ENCODE measurements at places on chromosomes 5 and 9.

GRCh38 chr9:114330636-114331035 is 967 bp downstream of the ORM2 start:
- DNase-seq, result no peak

GRCh38 chr5:171391996-171392577 is 4.4 kb downstream of the NPM1 start:
- DNase-seq, result no peak

GRCh38 chr9:108186642-108187395 is 669.0 kb downstream of the ACTL7B start:
- no peak for DNase-seq

GRCh38 chr9:136324501-136325300 is 2.6 kb upstream of the GPSM1 start:
- no peak for DNase-seq

- DNase-seq, result no peak
Measured at GRCh38 chr5:16378762-16379161, 86.8 kb downstream of the ZNF622 start.

GRCh38 chr9:14247577-14247976 is 66.4 kb downstream of the NFIB start:
- no peak for DNase-seq

DNA sequence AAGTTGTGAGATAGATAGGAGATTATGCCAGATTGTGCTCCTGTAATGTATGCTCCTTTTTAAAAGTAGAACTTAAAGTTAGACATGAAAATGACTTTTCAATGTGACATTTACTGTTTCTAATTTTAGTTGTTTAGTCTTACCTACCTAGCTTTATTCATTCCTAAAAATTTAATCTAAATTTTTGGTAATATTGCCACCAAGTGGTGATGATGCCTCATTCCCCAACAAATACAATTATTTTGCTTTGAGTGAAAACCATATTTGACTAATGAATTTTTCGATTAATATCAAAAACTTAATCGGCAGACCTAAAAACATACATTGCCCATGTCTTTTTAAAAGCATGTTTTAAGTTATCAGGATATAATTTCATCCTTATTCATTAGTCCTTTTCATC is 25.6 kb downstream of the PPWD1 start:
- DNase-seq, result no peak

DNA sequence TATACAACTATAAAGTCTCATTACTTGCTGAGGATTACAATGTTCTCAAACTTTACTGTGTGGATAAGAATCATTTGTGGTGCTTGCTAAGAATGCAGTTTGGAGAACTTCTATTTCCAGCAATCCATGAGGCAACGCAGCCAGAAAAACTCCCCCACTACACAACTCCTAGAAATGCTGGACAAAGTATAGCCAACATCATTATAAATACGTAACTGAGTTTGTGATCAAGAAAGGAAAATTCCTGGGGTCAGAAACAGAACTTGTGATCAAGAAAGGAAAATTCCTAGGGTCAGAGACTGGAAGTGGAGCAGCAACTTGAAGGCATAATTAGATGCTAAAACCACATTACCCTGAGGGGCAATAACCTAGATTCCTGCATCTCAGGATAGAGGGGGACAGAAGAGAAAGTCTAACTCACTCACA is 81.1 kb downstream of the MAT2B start:
- no peak for DNase-seq

DNA sequence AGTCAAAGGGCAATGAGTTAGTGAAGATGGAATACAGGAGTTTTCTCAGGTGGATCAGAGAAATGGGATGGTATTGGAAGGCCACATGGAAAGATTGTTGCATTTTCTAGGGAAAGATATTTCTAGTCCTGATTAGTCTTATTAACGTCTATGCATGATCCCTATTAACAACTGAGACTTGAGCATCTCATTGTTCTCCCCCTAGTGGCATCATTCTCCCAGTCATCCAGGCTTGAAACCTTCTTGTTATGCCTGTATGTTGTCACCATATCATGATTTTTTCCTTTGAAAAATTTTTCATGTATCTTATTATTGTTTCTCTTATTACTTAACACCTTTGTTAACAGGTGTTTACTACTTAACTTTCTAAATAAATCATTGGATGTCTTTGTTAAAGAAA is 34.4 kb downstream of the KIF2A start:
- peak; percentile 30 for DNase-seq

DNA sequence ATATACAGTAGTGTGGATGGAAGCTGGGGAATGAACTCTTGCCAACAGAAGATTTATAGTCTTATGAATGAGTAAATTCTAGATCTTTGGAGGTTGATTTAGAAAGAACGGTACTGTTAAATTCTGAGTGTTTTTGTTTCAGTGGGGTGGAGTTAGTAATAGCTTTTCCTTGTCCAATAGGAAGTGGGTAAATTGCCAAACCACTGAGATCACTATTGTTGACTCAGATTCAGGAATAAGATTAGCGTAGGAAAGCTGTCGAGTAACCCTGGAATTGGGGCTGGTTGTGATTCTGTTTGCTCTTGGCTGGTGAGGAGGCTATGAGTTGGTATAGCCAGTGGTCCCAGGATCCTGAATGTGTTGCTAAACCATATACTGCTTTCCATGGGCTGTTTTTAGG is 155.6 kb downstream of the ARHGAP26 start:
- no peak for DNase-seq

DNA sequence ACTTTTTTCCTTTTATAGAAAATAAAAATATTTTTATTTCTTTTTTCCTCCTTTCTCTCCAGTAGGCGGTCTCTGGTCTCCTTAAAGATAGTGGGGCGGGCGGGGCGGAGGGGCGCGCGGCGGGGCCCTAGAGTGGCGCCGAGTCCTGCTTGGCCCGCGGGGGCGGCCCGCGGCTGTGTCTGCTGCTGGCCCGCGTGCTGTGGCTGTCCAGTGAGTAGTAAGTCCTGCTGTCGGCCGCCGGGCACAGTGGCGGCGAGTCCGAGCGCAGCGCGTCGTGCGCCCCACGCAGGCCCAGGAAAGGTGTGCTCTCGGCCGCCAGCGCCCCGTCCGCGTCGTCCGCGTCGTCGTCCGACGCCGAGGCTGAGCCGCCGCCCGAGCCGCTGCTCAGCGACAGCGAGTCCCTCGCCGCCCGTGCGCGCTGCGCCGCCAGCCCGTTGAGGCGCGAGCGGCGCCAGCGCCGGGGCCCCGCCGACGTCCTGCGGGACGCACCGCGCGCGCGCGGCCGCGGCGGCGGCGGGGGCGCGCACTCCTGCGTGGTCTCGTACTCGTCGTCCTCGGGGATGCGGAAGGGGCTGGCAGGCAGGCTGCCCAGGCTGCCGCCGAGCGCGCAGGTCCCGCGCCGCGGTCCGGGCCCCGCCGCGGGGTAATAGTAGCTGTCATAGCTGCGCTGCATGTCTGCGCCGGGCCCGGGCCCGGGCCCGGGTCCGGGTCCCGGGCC is 52.3 kb downstream of the PSD2 start:
- peak; percentile 83 for DNase-seq

DNA sequence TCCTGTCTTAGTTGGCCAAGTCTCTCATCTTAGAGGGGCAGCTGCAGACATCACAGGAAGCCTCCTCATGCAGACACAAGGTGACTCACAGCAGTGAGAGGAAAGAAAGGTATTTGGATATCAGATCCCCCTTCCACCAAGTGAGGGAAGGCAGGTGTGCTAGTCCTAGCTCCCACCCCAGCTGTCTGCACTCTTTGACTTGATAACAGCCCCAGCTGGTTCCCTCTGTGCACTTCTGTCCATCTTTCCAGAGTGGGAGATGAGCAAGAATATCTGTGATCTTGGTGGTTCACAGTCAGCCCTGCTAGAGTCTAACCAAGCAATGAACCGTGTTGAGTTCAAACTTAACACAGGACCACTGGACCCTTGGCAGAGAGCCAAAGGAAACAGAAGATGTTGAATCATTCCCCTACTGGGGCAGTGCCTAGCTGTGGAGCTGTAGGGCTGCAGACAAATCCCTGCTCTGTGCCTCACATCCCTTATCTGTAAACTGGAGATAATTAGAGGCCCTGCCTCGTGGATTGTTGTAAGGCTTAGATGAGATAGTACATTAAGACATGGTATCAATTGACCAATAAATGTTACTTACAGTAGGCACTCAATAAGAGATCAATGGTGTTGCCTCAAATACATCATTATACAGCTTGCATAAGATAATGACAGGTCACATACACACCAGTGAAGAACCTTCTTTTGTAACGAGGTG is 39.1 kb downstream of the SH3RF2 start:
- DNase-seq, result no peak

DNA sequence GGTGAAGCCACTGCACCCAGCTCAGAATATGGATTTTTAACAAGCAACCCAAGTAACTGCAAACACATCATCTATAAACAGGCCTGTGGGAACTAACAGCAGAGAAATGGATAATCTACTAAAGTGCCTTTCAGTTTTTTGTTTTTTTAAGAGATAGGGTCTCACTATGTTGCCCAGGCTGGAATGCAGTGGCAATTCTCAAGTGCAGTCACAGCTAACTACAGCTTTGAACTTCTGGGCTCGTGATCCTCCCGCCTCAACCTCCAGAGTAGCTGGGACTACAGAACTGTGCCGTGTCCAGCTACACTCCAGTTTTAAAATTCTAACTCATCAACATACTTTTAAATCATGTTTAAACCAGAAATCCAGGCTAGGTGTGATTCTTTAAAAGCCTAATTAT is 11.9 kb downstream of the TUT7 start:
- no peak for DNase-seq

GRCh38 chr5:39505363-39505762 is 80.6 kb upstream of the DAB2 start:
- DNase-seq, result no peak

DNA sequence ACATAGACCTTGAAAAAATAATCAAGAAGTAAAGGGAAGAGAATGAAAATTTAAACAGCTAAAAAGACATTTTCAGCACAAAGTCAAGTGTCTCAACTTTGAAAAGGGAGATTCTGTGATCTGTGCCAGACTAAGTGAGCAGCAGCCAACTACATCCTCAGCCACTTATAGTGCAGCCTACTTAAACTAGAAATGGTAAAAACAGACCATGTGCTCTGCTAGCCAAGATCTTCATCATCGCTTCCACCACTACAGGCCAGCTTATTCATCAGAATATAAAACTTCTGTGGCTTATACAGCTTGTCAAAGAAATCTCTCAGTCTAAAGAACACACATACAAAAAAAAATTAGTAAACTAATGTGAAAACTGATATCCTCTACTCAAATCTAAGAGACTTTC is 63.5 kb downstream of the CEMIP2 start:
- DNase-seq, result no peak

DNA sequence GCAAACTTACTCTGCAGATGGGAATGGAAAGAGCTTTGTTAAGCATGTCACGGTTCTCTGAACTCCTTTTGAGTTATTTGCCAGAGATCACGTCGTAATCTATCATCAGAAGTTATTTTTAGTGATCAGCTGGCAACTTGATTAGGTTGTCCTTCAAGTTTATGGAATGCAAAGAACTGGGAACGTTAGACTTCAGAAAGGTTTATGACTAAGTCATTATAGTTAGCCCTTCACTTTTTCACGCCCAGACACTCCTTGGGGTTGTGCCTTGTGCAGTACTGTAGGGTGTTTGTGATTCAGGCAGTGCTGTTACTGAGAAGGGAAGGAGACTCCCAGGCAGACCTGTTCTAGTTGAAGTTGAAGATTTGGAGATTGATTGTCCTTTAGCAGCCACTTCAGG is 26.8 kb upstream of the PHF2 start:
- no peak for DNase-seq

- DNase-seq, result no peak
Measured at GRCh38 chr5:54469622-54470021, 14.1 kb downstream of the HSPB3 start.

GRCh38 chr5:52455920-52456319 is 331.8 kb upstream of the ITGA1 start:
- DNase-seq, result no peak

DNA sequence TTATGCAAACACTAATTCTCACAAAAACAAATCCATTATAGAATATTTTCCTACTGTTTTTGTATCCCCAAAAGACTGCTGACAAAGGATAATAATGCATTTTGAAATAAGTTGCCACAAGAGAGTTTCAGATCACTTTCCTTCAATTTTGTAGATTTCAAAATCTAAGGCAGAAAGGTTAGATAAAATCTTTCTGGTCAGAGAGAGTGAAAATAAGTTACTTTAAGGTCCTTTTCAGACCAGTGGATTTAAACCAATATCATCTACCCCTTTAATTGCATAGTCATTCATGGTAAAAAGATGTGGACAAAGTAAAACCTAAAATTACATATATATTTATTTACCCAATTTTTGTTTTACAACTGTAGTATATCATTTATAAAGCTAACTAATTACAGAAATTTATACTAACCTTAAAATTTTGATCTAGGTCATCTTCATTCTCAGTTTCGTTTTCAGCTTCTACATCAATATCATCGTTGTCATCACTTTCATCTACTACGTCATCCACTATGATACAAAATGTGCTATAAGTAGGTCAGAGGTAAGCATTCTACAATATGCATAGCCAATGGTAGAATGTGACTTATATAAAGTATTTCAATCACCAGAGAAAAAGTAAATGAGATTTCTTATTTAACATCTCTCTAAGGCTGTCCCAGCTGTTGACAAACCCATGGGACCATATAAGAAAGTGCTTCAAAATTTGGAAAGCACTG is 95.7 kb downstream of the AGTPBP1 start:
- no peak for DNase-seq

DNA sequence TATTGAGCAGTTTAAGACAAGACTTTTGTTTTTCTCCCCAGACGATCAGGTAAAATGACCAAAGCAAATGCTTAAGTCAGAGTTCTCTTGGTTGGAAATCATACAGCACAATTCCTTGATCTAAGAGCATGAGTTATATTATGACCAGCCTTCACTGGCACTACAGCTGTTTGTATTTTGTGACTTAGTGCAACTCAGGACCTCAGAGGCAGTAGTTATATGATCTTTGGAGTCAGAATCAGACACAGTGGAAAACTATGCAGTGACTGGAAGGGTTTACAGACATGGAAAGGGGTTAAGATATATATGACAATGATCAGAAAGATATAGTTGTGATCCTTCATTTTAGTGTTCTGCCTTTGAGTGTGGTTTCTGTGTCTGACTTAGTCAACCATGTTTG is 24.3 kb downstream of the RAD23B start:
- DNase-seq, result no peak

DNA sequence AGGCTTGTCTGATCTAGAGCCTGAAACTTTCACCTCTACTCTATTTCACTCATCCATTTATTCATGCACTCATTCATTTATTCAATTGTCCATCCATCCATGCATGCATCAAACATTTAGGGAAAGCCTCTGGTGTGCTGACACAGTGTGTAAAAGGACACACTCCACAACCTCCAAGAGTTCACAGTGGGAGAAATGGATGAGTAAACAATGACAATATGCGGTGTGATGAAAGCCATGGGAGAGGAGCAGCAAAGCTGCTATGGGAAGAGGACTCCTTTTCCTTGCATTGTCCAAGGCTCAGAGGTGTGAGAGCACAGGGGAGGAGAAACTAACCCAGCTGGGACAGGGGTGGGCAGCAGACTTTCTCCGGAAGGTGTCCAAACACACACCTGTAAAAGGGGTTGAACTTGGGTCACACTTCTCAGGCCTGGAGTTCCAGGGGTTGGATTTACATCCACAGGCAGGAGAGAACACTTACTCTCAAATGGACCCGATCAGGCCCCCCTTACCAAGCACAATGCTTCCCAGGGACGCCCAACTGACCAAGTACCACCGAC is 21.2 kb upstream of the PFDN1 start:
- no peak for DNase-seq
